ENCODE measurements at places on chromosomes 5 and 9.

DNA sequence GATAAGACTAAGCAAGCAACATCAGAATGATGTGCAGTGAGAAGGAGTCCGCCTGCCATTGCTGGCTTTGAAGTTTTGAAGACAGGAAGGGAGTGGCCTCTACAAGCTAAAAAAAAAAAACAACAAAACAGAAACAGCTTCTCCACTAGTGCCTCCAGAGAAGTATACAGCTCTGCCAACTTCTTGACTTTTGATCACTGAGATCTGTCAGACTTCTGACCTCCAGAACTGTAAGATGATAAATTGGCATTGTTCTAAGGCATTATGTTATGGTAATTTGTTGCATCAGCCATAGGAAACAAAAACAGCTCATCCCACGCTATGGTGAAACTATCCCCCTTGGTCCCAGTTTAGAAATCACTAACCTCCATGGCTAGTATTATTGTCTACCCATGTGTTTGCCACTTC lies 131.0 kb upstream of the VCAN start:
- no peak for DNase-seq

DNA sequence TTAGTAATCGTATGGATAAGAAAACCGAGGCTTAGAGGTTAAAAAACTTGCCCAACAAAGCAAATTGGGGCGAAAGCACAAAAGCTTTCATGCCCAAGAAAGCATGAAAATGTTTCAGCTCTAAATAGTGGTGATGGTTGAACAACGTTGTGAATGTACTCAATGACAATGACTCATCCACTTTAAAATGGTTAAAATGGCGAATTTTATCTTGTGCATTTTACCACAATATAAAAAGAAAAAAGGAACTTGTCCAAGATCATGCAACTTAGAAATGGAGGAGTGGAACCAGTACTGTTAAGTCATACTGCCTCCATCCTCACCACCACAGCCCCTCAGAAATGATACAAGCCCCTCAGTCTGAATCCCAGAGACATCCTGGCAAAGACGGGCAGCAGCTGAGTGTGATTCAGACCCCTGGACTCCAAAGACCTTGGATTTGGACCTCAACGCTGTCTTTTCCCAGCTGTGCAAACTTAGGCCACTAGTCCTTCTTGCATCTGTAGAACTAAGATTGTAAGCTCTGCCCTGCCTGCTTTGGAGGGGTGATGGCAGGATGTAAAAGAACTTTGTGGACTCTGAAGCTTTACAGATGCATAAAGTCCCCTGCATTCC lies 158.4 kb downstream of the GABBR2 start:
- DNase-seq, result peak; percentile 35

DNA sequence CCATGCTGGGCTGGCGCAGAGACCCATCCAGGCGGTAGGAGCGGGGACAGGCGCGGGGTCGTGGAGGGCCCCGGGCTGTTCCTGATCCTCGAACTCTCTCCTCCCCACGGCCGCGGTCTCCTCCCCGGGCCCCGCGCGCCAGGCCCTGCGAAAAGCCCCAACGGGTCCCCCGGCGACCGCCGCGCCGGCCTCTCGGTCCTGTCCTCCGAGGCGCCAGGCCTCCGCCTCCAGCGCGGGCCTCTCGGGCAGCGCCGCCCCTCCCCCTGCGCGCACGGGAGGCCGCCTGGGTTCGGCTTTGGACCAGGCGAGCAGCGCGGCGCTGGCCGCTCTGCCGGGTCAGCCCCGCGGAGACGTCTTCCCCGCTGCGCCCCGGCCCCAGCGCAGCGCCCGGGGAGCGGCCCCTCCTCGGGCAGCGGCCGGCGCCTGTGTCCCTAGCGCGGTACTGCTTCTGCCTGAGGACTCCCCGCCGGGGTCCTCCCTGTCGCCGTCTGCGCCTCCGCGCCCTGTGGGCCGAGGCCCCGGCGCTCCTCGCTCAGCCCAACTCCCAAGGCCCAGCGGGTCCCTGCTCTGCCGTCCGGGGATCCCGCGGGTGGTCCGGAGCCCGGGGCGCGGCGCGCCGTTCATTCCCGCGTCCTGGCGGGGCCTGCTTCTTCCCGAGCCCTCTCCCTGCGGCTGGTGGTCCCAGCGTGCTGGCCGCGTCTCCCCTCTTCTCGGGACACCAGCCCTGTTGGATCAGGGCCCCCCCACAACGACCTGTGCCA lies 13.4 kb downstream of the COL23A1 start:
- DNase-seq, result no peak

DNA sequence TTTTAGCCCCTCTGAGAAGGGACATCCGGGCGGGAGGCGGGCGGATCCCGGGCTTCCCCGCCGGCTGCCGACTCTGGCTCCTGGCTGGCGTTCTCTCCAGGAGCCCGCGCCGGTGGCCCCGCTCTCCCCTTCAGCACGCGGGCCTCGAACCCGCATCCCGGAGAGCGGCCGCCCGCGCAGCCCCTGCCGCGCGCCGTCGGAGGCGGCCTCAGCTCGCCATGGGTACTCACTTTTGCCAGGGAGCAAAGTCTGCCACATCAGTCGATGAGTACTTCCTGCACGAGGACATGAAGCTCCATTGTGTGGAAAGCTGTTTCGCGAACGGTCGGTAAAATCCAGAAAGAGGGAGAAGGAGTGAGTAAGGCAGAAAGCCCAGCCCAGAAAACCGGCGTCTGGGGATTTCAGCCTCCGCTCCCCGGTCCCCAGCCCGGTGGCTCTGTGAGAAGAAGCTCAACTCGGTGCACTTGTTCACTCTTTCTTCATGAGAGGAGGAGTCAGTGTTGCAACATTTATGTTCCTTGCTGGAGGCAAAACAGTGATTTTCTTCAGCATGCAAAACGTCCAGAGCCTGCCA lies at the start of gene PRLR:
Gene PRLR (minus strand): TSS at position 450 of the 574 bp plus-strand sequence. CDS start 140,867 bp downstream, outside the sequence.
- DNase-seq, result peak; percentile 30

DNA sequence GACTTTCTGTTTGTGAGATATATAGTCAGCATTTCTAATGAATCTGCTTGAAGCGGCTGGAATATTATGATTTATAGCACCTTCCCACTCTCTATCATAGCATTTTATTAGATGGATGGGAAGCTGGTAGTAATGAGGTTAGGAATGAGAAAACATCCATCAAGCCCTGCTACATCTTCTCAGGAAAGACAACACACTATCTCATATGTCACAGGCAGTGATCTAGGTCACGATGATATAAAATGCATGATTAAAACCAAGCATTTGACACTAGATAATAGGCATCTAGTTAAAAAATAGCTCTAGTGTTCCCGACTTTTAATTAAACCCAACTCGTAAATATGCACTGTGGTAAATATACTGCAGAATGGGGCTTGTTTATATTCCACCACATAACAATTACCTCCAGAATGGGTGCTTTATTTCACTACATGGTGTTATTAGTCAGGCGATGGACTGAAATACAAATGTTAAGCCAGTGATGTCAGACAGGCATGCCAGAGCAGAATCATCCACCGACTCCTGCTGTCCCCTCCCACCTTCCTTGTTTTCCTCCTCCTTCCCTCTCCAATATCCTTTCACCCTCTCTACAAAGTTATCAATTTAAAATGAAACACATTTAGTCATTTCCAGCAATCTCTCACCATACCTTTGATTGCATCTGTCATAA lies 286.8 kb downstream of the SPATA31D1 start:
- peak; percentile 40 for DNase-seq

All from EH (cell line).